ENCODE measurements at places on chromosomes 5 and 9.

- DNase-seq: no peak
Observed at GRCh38 chr9:111728617-111729366, 65.9 kb downstream of the SHOC1 start.

DNA sequence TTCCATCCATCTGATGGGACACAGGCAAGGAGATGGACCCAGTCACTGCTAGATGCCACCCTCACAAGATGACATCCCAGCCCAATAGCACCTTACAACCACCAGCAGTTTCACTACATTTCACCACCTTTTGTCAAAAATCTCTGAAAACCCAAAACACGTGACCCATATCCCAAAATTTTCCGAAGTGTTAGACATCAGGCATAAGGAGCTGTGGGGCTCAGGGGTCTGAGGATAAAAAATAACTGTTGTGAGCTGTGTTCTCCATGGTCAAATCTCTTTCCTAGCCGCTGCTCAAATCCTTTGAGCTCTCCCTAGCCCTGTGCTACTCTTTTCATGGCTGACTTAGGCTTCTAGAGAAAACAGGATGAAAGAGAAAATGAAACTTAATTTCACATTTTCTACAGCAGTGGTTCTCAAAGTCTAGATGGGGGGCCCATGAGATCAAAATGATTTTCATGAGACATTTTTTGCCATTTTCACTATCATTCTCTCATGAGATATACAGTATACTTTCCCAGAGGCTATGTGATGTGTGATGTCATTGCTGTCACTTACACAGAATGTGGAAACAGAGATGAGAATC is 40.7 kb downstream of the TIMD4 start:
- DNase-seq: no peak

DNA sequence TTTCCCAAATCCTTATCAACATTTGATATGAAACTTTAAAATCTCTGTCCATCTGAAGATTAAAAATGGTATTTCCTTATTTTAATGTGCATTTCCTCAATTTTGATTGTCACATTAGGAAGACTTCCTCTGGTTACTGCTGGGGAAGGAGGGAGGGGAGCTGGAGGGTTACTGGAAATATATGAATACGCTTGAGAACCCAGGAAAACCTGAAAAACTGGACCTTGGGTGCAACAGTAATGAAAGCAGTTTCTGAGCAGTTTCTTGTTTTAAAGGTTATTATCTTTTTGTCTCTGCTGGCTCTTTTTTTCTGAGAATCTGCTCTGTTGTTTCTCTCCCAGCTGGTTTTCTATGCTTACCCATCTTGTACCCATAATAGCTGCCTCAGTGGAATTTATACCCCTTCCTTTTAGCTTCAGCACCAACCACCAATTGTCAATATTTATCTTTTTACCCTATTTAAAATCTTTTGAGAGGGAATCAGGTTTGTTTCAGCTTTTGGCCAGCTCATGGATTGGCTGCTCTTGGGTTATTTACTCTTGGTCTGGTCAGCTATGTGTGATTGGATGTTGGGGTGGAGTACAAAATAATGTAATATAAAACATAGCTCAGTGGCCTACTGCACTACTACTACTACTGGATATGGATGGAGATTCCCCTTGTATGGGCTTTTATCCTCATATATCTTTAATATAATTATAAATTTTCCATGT is 67.4 kb downstream of the UNC13B start:
- DNase-seq: no peak

- no peak for DNase-seq
Observed at GRCh38 chr5:121053055-121053985, 589.2 kb downstream of the PRR16 start.

- no peak for DNase-seq
Observed at GRCh38 chr9:34570376-34570775, 19.1 kb downstream of the CNTFR start.

- no peak for DNase-seq
Observed at GRCh38 chr9:124631326-124631725, 124.1 kb upstream of the NR5A1 start.

DNA sequence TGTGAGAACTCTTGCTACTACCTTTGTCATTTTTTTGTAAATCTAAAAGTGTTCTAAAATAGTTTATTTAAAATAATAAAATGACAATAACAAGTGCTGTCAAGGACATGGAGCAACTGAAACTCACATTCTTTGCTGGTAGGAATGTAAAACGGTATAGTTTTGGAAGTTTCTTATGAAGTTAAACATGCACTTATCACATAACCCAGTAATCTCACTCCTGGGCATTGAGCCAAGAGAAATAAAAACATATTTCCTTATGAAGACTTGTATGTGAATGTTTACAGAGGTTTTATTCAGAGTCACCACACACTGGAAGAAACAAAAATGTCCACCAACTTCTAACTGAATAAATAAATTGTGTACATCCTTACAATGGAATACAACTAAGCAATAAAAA is 46.0 kb upstream of the COL15A1 start:
- no peak for DNase-seq

DNA sequence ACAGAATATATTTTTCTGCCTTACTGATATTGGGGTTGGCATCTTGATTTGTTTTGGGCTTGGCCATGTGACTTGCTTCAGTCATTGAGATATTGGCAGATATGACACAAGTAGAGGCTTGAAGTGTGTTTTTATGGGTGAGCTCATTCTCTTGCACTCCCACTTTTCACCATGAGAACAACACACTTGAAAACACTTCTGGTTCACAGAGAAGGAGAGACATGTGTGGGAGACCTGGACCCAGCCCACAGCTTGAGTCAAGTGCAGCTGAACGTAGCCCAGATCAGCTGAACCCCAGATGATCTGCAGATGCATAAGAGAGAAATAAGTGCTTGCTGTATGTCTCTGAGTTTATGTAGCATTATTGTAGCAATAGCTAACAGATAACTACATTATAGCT is 155.4 kb downstream of the SEMA6A start:
- no peak for DNase-seq

All from NCI-H1930 (cell line).